ENCODE measurements at places on chromosomes 5 and 9.

DNA sequence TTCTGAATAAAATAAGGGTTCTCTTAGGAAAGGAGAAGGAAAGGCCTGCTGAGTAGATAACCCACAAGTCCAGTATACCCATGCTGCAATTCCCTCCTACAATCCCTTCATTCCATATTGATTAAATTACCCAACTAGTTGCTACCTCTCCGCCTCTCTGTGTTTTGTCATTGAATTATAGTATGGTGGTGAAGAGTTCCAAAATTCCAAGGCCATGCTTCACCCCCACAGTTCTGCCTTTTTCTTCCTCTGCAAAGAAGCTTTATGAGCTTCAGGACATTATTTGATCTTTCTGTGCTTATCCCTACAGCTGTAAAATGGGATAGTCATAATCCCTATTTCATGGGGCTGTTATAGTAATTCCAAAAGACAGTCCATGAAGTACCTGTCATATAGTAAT is 215.6 kb downstream of the ACTL7B start:
- peak; percentile 81 for DNase-seq

- no peak for DNase-seq
Measured at GRCh38 chr5:139188558-139189270, 9.5 kb downstream of the SIL1 start.

DNA sequence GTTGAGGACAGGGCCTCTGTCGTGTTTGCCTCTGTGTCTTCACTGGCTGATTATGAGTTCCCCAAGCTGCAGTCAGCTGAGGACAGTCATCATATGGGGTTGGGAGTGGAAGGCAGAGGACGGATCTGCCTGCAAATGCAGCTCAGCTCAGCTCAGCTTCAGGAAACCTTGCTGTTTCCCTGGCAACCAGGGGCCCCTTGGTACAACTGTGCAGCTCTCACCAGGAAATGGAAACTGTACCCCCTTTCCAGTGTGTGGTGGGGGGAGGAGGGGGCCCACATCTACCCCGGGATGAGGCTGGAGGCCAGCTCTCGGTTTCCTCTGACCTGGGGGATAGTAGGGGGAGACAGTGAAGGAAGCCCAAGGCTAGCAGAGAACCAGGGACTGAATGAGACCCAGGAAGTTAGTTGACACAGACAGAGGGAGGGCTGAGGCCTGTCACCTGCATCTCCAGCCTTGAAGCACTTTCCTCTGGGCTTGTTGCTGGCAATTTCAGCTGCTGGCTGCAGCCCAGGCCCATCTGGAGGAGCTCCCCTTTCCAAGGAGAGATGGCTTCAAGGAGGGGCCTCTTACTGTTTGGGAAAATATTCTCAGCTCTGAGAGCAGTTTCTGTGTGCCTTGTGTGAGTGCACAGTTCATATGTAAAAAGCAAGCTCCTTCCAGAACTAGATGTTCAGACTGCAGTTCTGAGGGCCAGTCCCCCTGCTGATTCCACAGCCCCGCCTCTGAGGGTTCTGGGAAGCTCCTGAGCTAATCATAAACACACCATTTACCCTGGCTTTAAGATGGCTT is 6.9 kb downstream of the ANXA6 start:
- no peak for DNase-seq

DNA sequence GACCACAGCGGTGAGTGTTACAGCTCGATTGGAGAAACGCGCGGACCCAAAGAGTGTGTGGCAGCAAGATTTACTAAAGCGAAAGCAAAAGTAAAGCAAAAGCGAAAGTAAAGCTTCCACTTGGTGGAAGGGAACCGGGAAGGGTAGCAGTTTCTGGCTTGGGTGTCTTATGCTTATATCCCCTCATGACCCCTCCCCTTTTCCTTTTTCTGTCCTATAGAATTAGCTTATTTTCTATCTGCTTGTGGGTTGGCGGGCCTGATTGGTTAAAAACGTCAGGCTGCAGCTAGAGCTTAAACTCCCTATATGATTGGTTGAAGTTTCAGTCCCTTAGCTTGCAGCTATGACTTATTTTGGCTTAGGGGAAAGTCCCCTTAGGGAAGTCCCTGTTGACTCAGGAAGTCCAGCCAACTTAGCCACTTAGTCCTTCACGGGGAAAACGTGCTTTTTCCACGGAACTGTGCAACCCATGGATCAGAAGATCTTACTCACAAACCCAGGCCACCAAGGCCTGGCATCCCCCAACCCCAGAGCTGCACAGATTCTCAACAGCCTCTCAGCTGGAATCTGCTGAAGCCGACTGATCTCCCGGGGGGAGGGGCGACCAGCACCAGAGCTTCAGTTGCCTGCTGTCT is 114.2 kb upstream of the ADAMTS16 start:
- no peak for DNase-seq

- no peak for DNase-seq
Measured at GRCh38 chr9:30758726-30759446, 1625.6 kb upstream of the ACO1 start.

- DNase-seq = no peak
Measured at GRCh38 chr9:16585591-16585990, 284.9 kb downstream of the BNC2 start.

GRCh38 chr9:126788046-126788445 is 16.8 kb upstream of the ZBTB43 start:
- no peak for DNase-seq

- no peak for DNase-seq
Measured at GRCh38 chr5:35668319-35668718, 50.7 kb downstream of the SPEF2 start.

GRCh38 chr5:120545951-120546350 is 81.9 kb downstream of the PRR16 start:
- no peak for DNase-seq

DNA sequence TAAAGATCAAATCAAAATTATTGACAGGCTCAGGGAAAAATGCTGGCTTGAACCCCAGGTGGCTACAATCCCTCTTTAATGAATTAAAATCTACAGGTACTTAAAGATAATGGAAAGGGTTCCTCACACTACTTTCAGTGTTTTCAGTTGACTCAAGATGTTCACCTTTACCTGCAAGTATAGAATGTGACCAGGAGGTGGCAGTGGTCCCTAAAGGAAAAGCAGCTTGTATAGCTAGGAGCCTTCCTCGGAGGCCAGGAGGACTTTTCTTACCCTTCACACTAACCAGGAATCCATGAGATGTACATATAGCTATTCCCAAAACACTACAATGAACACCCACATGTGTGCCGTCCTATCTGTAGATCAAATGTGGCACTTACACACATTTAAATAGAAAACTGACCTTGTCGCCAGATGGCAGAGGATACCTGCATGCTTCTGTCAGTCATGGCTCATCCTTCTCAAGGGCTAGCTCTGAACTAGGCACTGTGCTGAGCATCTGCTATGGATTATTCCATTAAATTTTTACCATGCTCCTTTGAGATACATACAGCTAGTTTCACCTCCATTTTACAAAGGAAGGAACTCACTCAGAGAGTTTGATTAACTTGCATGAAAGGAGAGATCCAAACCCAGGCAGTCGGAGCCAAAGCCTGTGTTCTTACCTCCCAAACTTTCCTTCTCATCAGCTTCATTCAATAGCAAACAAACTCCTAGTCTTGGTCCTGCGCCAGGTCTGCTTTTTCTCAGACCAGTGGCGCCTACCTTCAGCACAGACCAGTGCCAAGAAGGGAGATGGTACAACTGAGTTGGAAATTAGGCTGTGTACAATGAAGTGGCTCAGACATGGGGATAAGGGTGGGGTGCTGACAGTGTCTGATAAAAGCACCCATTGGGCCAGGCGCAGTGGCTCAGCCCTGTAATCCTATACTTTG is 24.5 kb downstream of the C9orf152 start:
- no peak for DNase-seq

GRCh38 chr5:19713740-19714139 is 274.3 kb downstream of the CDH18 start:
- DNase-seq = no peak

GRCh38 chr5:138737494-138738265 is 15.5 kb upstream of the CTNNA1 start:
- DNase-seq = no peak

DNA sequence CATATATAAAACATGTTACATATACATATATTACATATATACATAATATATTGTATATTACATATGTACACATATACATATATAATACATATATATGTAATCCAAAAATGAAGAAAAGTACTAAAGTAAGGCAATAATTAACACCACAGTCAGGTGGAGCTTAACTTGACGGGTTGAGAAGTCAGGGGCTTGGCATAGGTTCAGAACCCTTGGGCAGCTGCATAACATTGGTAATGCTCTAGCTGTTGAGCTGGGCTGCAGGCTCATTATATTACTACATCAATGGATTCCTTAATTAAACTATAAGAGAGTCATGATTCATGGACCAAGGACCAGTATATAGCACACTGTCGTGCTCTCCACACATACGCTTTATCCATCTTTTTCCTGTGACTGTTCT is 435.2 kb upstream of the ADAMTS16 start:
- DNase-seq = no peak

DNA sequence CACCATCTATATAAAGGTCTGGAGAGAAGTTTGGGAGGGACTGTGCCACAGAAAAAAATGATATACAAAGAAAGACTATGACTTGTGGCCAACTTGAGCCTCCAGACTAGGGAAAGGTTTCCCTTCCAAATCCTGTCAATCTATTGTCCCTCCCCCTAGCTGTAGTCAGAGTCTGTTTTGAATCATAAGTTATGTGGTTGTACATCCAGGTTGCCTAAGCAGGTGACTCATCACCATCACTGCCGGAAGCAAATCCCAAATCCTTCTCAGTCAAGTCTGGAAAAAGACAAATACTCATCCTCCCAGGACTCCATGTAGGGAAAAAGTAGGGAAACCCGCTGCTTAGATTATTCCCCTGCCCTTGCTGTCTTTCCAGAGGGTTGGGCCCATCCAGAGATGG is 235.7 kb downstream of the CDK5RAP2 start:
- DNase-seq = peak; percentile 19

DNA sequence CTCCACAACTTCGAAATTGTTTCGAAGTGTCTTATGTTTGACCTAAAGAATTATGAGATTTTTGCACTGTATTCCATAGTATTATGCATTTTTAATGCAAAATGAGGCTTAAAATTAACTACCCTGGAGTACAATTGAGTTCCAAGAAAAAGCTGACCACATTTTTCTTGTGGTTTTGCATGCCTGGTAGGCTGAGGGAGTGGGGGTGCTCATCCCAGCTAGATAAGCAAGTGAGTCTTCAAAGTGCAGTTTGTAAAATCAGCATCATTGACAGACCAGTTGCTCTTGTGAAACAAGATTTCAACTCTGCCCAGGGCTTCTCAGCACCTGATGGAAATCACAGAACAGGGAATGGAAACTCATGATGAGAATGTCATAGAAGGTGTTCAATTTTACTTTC is 17.0 kb upstream of the NDUFS4 start:
- no peak for DNase-seq

DNA sequence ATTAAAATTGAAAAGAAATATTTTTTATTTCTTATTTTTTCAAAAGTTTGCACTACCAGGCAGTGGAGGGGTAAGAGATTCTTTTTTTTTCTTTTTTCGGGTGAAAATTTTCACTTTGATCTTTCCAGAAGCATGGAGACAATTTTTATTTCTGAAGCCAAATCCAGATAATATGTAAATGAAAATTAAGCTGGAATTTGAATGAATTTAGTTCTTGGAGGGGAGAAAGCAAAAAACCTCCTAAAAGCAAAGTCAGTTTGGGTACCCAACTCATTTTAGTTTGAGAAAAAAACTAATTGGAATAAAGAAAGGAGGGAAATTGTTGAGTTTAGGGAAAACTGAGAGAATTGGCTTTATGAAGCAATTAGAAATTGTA is 872 bp downstream of the ZNF618 start:
- DNase-seq = no peak

GRCh38 chr9:76086539-76086938 is 196.1 kb downstream of the PCSK5 start:
- DNase-seq = no peak

- DNase-seq = no peak
Measured at GRCh38 chr5:122304471-122305215, 7.4 kb upstream of the SNCAIP start.

GRCh38 chr9:105978826-105979225 is 284.5 kb downstream of the TMEM38B start:
- no peak for DNase-seq

- no peak for DNase-seq
Measured at GRCh38 chr5:59275510-59276324, 617.8 kb downstream of the PDE4D start.

GRCh38 chr5:54997081-54997480 is 11.7 kb upstream of the ESM1 start:
- no peak for DNase-seq

DNA sequence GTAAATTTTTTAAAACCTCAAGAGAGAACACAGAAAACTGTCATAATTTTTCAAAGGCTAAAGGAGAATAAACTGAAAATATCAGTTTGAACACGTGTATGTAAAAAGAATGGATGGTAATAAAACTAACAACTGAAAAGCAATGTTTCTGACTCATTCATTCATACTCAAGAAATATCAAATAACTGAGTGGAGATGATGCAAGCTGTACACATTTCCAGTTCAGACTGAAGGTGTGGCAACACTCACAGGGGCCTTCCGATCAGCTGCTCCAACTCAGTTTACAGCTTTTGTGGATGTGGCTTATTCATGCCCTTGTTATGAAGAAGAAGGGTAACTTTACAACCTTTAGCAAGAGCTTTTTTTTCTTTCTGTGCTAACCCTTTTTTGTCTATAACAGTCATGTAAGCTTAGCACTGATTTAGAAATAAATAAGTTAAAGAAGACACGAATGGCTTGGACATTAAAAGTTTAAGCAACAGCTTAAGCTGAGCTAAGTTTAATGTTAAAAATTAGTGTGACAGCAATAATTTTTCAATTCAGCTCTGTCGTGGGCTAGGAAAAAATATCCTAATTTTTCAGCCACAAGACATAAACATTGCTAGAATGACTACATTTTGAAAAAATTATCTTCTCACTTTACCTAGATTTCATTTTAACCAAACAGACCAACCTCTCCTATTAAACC is 453.5 kb downstream of the RAB3C start:
- peak; percentile 80 for DNase-seq

All from GM04503 (cell line).